ENCODE measurements at places on chromosomes 13 and 19. TPM values are rescaled to one million over a fixed set of nuclear protein-coding genes. Genes with fewer than 3 reads are reported as not detected.

The ZNF528 gene
- 42.5 TPM for total RNA-seq

The HSH2D gene
- total RNA-seq: not detected

The CBLC gene
- total RNA-seq: not detected

The ZNF677 gene
- total RNA-seq: 37.9 TPM

The SRRM5 gene
- not detected for total RNA-seq

The TARM1 gene
- total RNA-seq: not detected

The SBK3 gene
- total RNA-seq: 0.25 TPM

The ZNF180 gene
- total RNA-seq: 34.6 TPM

The PDX1 gene
- total RNA-seq: not detected

The DOHH gene
- 18.6 TPM for total RNA-seq

The CYP4F12 gene
- not detected for total RNA-seq

The GPC5 gene
- total RNA-seq: not detected

The KCNN1 gene
- not detected for total RNA-seq

The NKPD1 gene
- total RNA-seq: 0.25 TPM

The PLK5 gene
- not detected for total RNA-seq

The DOCK9 gene
- 10.8 TPM for total RNA-seq

The PDCD5 gene
- total RNA-seq: 161 TPM

The TNFRSF19 gene
- 7.3 TPM for total RNA-seq

The PNMA8A gene
- total RNA-seq: 2.1 TPM

The DIAPH3 gene
- 40.9 TPM for total RNA-seq

The CYP4F3 gene
- not detected for total RNA-seq

The OR10H4 gene
- total RNA-seq: not detected

The PODNL1 gene
- 1.6 TPM for total RNA-seq

The TFDP1 gene
- total RNA-seq: 45.6 TPM
